ENCODE measurements at places on chromosomes 7 and 10.

DNA sequence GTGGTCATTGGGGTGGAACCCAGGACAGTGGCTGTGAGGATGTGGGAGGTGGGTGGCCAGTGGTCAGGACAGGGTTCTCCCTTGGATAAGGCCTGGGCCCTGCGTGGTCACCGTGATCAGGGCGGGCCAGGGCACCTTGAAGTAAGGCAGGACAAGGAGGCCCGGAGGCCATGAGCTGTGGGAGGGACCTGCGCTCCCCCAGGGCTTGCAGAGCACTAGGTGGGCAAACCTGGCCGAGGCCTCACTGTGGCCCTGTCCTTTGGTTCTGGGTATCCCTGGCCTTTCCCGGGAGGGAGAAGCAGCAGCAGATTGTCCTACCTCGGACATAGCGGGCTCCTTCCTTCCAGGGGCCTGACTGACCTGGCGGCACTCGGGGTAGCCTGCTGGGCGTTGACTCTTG lies 144.8 kb upstream of the RET start:
- no peak for DNase-seq

DNA sequence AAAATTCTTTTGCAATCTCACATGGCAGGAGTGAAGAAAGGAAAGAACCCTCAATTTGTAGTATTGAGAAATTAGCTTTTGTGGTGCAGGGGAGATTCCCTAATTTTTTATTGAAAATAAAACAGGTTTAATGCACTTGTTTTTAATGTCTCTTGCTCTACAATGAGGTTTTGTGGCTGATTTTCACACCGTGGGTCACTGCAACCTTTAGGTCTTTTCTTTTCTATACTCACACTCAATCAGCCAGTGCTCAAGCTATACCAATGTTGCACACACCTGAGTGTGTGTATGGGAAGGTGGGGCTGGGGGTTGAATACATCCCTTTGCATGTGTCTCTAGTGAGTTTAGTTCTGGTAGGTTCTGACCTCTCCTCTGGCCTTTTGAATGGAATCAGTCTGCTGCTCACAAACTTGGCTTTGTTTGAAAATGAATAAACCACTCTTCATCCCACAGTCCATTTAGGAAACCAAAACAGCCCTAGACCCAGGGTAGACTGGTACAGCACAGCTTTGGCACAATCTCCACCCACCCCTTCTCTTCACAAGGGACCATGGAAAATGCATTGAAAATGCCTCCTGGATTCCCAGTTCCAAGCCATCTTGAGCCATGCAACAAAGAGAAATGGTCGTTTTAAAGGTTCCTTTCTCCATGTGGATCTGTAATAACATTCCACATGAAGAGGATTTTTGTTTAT lies 411.5 kb downstream of the SFMBT2 start:
- DNase-seq: no peak

- no peak for DNase-seq
These were observed 204.6 kb upstream of the POM121L12 start for GRCh38 chr7:52830801-52831200.

DNA sequence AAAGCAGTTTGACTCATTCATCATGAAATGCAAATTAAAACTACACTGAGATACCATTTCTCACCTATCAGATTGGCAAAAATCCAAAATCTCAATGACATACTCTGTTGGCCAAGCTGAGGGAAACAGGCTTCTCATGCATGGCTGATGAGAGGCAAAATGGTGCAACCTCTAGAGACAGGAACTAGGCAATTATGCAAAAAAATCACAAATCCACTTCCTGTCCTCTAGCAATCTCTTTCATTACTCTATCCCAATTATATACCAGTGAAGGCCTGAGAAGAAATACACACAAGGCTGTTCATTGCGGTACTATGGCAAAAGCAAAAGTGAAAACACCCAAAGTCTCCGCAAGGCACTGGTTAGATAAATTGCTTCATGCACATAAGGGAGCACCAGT lies 25.9 kb upstream of the PTPRN2 start:
- no peak for DNase-seq

GRCh38 chr7:123798532-123799188 lies 46.3 kb upstream of the HYAL4 start:
- no peak for DNase-seq
